ENCODE measurements at places on chromosomes 16 and 17.

GRCh38 chr17:9817086-9817485 lies 4.8 kb downstream of the GSG1L2 start:
- no peak for DNase-seq

GRCh38 chr16:66240631-66241395 lies 125.7 kb upstream of the CDH5 start:
- no peak for DNase-seq

- DNase-seq: no peak
Observed at GRCh38 chr17:3921006-3921405, 4.7 kb upstream of the P2RX1 start.

GRCh38 chr17:74759941-74760340 lies 11.5 kb downstream of the NHERF1 start:
- DNase-seq: no peak

GRCh38 chr17:45895304-45895968 lies 1.1 kb downstream of the MAPT start:
- no peak for DNase-seq

GRCh38 chr17:49764559-49765180 lies 739 bp upstream of the FAM117A start:
- no peak for DNase-seq

- no peak for DNase-seq
Observed at GRCh38 chr17:79955167-79955549, 80.5 kb downstream of the TBC1D16 start.

DNA sequence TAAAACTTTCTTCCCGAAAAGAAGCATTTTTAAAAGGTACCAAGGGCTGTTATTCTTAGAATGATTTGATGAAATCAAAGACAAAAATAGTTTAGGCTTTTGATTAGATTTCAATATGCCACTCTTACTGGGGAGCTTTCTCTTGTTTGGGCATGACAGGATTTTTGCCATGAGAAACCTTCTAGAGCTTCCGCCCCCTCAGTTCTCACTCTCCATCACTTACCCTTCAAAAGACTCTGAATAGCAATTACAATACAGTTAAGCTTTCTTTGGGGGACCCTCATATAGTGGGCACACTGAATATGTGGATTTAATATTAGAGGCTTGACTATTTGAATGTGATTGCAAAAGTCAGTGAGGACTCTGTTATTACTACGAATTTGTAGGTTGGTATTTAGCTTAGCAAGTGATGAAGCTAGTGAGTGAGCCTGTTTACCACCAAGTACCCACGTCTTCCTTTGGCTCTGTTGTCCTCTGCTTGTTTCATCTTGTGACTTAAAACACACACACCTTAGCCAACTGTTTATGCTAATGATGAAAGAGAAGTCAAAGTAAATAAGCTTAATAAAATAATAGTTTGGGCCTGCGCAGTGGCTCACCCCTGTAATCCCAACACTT lies 158.7 kb upstream of the TBX2 start:
- DNase-seq: no peak
